ENCODE measurements at places on chromosomes 13 and 19. TPM values are rescaled to one million over a fixed set of nuclear protein-coding genes. Genes with fewer than 3 reads are reported as not detected.

DNA sequence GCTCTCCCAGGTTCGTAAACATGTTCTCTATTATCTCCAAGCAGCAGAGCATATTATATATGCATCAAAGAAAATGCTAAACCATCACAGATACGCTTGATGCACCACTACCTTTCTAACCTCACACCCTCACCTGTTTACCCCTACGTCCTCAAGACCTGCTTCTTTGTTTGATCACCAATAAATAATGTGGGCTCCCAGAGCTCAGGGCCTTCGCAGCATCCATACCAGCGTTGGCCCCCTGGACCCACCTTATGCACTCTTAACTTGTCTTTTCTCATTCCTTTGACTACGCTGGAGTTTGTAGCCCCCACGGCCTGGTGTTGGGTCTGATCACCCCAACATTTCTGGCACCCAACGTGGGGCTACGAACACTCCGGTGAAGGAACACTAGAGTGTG is 10.0 kb upstream of the ZNF443 start:
- DNase-seq = no peak

GRCh38 chr13:25379011-25379410 is 7.2 kb downstream of the ATP8A2 start:
- DNase-seq = no peak

- DNase-seq = peak; percentile 51
Measured at GRCh38 chr19:48638831-48639381, 1.7 kb upstream of the DBP start.

DNA sequence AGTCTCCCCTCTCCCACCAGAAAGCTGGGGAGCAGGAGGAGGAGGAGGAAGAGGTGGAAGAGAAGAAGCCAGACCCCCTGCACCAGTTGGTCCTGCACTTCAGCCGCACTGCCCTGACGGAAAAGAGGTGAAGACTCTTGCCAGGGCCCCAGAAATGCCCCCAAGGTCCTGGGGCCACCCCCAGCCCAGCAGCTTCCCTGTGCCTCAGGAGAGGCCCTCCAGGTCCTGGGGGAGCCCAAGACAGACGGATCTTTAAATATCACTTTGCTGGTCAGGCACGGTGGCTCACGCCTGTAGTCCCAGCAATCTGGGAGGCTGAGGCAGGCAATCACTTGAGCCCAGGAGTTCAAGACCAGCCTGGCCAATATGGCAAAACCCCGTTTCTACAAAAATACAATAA is 88.8 kb downstream of the MAP4K1 start:
- DNase-seq = no peak

DNA sequence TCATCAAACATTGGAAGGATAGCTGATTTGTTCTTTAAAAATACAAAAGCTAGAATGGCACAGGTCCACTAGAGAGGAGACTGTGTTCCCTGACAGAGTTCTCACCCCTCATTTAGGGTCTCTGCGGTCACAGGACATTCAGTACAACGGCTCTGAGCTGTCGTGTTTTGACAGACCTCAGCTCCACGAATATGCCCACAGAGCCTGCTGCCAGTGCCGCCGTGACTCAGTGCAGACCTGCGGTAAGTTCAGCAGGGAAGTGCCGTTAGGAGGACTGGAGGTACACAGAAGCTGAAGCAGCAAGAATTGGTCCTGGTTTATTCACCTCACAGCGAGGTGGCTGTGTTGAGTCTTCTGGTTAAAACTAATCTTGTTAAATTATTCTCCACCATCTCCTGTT is 90.0 kb downstream of the TNFRSF19 start:
- DNase-seq = no peak

- no peak for DNase-seq
Measured at GRCh38 chr19:18274219-18274780, at the start of gene IQCN. IQCN (minus strand) TSS chr19:18274452; CDS start chr19:18269478, 4,974 bp downstream.

GRCh38 chr13:77751513-77752456 is 54.3 kb downstream of the SLAIN1 start:
- DNase-seq = no peak

- DNase-seq = no peak
Measured at GRCh38 chr19:45363861-45364459, 6.4 kb downstream of the ERCC2 start.

DNA sequence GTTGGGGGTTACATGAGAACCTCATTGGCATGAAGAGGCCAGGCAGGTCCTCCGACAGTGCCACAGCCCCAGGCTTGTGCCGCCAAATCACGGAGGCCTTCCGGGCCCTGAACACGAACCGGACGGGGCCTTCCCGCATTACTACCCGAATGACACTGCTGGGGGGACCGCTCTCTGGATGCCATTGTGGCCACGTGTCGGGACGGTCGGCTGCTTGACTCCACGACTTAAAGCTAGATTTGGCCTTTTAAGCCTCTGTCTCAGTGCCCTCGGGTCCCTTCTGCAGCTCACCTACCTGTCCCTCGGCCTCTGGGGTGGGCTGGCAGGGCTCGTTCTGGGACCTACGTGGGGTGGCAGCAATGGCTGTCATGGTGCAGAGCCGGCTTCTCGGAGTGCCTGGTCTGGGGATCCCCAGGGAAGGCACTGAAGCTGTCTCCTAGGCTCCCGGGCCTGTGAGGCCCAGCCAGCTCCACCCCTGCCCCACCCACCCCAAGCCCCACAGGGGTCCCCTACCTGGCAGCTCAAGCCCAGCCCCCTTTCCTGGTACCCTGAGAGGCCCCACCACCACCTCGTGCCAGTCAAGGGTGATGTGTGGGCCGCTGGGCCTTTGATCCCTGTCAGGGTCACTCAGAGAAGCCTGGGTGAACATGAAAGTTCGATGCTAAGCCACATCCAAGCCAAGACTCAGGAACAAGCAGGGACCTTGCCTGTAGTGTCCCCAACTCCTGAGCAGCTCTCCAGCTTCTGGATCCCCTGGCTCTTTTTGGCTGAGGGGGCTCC is 245.8 kb upstream of the SGCG start:
- DNase-seq = no peak

GRCh38 chr13:21675095-21675991 is 4.5 kb downstream of the FGF9 start:
- DNase-seq = no peak

DNA sequence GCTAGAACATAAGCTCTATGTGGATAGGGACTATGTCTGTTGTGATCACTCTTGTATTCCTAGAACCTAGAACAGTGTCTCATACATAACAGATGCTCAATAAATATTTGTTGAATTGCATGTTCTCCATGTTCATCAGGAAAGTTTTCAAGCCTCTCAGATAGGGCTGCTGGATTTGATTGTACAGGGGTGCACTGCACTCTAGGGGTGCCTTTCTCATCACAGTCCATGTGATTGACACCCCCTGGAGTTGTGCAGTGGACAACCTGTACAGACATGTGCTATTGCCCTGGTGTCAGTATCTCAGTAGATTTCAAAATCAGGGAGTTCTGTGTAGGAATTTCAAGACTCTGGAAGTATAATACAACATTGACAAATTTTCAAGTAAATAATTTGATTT is 58.9 kb downstream of the MBNL2 start:
- DNase-seq = no peak

DNA sequence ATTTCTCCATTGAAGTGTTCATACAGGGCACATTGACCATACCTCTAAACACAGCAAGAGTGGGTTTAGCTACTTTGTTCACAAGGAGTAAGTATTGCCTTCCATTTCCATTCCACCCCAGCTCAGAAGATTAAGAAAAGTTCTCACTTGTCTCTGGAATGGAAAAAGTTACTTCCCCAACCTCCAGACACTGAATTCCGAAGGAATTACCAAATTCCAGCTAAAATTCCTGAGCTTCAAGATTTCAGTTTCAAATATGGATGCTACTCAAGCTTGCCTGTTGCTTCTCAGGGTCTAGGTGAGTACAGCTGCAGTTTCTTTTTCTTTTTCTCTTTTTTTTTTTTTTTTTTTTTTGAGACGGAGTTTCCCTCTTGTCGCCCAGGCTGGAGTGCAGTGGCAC is 33.6 kb downstream of the TEX26 start:
- DNase-seq = no peak

DNA sequence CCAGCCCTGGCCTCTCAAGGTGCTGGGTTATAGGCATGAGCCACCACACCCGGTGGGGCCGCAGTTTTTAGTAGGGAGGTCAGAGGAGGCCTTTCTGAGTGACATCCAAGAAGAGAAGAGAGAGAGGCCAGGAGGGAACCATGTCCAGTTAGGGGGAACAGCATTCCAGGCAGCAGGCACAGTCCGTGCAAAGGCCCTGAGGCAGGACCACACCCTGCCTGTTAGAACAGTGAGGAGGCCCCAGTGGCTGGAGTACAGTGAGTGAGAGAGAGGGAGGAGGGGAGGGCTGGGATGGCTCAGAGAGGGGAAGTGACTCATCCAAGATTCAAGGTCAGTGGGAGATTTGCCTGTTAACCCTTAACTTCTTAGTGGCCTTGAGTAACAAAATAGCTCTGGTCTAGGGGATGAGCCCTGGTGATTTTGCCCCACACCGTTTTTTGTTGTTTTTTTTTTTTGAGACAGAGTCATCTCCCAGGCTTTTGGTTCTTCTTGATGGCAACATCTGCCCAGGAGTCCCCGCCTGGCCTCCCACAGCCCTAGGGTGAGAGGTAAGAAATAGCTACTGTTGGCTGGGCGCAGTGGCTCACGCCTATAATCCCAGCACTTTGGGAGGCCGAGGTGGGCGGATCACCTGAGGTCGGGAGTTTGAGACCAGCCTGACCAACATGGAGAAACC is 2.7 kb upstream of the PLIN3 start:
- DNase-seq = peak; percentile 50

GRCh38 chr13:41970022-41970421 is 9.1 kb upstream of the VWA8 start:
- no peak for DNase-seq

DNA sequence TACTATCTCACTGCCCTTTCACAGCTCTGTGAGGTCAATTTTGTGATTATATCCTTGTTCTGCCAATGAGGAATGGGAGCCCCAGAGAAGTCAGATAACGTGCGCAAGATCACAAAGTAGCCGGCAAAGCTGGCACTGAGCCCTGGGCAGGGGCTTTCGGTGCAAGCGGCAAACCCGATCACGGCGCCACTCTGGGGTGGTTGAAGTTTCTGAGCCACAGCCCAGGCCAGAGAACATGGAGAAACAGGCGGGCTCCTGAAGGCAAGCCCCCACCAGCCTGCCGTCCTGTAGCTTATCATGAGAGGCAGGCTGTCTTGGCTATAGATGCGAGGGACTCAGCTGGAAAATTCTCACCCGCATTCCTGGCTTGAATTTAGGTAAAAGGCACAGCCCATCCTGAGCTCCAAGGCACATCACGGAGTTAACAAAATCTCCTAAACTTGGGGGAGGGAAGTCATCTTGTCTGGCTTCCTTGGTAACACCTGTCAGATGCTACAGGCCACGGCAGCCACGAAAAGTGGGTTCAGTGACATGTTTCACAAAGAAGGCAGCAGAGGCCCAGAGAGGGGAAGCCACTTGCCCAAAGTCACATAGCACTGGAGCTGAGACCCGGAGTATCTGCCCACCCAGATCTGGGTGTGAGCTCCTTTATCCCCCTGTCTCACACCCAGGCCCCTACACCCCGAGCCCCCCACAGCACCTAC is 12.5 kb downstream of the TNNT1 start:
- DNase-seq = no peak

GRCh38 chr19:1073063-1073955 is 6.3 kb downstream of the ARHGAP45 start:
- no peak for DNase-seq

DNA sequence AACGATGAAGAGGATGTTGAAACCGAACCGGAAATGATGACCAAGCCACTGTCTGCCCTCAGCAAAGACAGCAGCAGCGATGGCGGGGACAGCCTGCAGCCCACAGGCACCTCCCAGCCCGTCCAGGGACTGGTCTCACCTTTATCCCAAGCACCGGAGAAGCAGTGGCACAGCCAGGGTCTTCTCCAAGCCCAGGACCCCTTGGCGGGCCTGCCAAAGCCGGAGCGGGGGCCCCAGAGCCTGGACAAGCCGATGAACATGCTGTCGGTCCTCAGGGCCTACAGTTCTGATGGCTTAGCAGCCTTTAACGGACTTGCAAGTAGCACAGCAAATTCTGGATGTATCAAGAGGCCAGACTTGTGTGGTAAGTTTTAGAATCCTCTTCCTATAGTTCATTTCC is 177.0 kb downstream of the ZNF536 start:
- DNase-seq = no peak

ZNF835 gene
- 3.9 TPM for total RNA-seq

ZNF468 gene
- total RNA-seq = 37.2 TPM

B3GNT3 gene
- total RNA-seq = 88.2 TPM

SHISA7 gene
- total RNA-seq = not detected

F10 gene
- total RNA-seq = 9.4 TPM

KLK4 gene
- not detected for total RNA-seq

RRAS gene
- 59.1 TPM for total RNA-seq

Measured in ureter (tissue), 1 donor.